Aorta (tissue), 5 donors: ENCODE measurements at places on chromosomes 3 and 15. TPM values are rescaled to one million over a fixed set of nuclear protein-coding genes. Genes with fewer than 3 reads are reported as not detected.

GRIP2 gene
- 3.1 TPM for total RNA-seq

TERC gene
- total RNA-seq, result not detected

TIPIN gene
- total RNA-seq, result 4.2 TPM

PPP1R14D gene
- not detected for total RNA-seq

SLC12A1 gene
- total RNA-seq, result 0.42 TPM

CAPN7 gene
- total RNA-seq, result 54.4 TPM

SMCO1 gene
- total RNA-seq, result not detected

SPINK8 gene
- not detected for total RNA-seq

ZNF774 gene
- 6.1 TPM for total RNA-seq

CYP1A1 gene
- not detected for total RNA-seq

ZNF860 gene
- 1.8 TPM for total RNA-seq

DNA sequence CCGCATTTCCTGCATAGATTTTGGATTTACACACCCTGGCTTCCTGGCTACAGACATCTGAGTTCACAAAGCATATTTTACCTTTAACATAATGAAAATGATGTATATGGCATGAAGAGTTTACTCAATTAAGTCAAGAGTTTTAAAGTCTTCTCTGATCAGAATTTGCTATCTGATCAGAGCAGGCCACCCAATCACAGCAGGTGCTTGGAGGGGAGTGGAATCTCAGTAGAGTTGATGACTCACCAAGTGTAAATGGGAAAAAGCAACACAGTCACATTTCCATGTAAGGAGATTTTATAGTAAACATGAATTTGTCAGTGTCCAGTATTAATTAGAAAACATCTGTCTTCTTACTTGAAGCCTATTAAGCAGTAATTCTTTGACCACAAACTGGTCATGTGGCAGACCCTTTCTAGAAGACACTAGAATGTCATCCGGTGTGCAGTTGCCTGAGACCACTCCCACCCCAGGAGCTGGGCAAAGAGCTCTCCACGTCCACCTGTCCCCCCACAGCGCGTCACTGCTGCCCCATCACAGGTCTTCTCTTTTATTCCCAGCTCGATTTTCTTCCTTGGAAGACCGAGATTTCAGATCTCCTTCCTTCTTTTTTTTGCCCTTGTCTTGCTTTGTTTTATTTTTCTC is 10.8 kb downstream of the MESD start:
- DNase-seq, result no peak

GRCh38 chr15:86877171-86877631 is 797.5 kb downstream of the AGBL1 start:
- DNase-seq, result no peak

- DNase-seq, result peak; percentile 88
Observed at GRCh38 chr3:8629151-8630021, 15.2 kb downstream of the SSUH2 start.

DNA sequence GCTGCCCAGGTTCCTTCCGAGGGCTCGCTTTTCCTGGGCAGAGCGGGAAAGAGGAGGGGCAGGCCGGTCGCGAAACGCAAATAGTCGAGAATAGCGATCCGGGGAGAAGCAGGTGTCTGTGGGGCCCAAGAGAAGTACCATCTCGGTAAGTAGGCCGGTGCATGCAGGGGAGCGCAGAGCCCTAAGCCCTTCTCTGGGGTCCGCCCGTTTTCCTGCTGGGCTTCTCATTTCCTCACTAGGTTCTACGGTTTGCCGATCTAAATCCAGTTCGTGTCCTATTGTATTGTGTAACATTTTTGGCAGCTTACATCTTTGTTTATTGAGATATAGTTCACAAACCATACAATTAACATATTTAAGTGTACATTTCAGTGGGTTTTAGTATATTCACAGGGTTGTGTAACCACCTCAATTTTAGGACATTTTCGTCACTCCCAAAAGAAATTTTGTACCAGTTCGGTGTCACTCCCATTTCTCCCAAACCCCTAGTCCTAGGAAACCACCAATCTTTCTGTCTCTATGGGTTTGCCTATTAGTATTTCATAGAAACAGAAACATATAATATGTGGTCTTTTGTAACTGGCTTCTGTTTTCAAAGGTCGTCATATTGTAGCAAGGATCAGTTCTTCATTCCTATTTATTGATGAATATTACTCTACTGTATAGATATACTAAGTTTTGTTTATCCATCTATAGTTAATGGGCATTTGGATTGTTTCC is 6.8 kb upstream of the TRIM69 start:
- DNase-seq, result peak; percentile 79

- DNase-seq, result no peak
Observed at GRCh38 chr3:150917951-150918350, 12.7 kb upstream of the MINDY4B start.

- no peak for DNase-seq
Observed at GRCh38 chr3:170171563-170171962, 10.0 kb downstream of the PHC3 start.

- DNase-seq, result no peak
Observed at GRCh38 chr3:127967316-127967715, 52.3 kb downstream of the KBTBD12 start.

DNA sequence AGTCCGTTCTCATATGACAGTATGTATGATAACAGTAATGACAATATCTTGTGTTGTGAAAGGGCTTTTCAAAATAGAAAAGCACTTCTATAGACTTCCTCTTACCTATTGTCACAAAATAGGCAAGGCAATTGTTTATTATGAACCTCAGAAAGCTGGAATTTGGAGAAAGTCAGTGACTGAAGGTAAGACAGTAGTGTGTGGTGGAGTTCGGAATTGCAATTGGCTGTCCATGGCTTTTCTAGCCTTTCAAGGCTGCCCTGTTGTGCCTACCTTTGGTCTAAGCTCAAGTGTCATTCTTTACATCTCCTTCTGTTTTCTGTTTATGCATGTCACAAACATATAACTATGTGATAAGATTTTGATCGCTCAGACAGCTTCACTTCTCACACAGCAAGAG is 219.3 kb upstream of the NR2E3 start:
- DNase-seq, result no peak

DNA sequence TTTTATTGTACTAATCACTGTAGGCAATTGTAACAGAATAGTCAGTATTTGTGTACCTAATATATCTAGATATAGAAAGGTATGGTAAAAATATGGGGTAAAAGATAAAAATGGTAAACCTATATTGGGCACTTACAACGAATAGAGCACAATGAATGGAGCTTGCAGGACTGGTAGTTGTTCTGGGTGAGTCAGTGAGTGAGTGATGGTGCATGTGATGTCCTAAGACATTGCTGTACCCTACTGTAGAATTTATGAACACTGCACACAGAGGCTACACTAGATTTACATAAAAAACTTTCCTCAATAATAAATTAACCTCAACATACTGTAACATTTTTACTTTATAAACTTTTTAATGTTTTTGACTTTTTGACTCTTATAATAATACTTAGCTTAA is 274.3 kb upstream of the PPP2R3A start:
- no peak for DNase-seq

DNA sequence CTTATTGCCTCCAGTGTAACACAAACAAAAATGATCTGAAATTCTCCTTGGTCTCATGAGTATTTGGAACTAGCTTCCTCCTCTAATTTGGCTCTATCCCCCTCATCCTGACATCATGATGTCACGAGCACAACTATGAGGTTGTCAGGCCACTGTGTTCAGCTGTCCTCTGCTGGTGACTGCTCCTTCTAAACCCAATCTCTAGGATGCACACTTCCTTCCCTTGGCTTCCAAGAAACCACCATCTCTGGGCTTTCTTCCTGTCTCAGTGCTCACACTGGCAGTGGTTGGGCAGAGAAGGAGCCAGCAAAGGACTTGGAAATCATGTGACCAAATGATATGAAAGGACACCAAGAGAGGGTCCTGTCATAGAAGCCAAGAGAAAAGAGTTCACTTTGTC is 30.7 kb upstream of the EIF1B start:
- DNase-seq, result no peak

DNA sequence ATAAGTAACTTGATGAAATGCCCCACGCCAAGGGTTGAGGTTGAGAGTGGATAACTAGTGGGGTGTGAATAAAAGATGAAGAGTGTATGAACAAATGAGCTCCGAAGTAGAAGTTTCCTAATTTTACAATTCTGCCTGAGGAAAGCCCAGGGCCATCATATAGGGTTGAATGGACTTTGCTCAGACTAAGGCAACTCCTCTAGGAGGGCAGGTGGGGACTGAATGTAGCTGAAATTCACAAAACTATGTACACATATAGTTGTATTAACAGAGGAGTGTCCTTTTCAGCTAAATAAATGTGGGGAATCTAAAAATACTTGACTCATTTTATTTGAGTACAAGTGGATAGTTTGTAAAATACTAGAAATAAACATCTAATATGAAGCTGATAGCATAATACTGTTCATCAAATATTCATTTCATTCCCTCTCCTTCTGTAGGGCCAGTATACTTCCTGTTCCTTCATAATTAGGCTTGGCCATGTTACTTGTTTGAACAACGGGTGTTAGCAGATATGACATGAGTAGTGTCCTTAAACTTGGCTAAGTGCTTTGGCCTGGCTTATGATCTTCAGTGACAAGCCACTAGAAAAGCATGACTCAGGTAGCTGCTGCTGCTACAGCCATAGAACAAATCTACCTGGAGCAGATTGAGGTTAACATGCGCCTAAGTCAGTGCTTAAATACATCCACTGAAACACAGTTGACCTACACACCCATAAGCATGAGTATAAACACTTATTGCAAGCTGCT is 26.5 kb downstream of the PLSCR1 start:
- DNase-seq, result no peak

GRCh38 chr15:65414841-65415621 is 7.7 kb downstream of the IGDCC4 start:
- no peak for DNase-seq

- DNase-seq, result no peak
Observed at GRCh38 chr3:185796431-185797107, 28.3 kb downstream of the IGF2BP2 start.

DNA sequence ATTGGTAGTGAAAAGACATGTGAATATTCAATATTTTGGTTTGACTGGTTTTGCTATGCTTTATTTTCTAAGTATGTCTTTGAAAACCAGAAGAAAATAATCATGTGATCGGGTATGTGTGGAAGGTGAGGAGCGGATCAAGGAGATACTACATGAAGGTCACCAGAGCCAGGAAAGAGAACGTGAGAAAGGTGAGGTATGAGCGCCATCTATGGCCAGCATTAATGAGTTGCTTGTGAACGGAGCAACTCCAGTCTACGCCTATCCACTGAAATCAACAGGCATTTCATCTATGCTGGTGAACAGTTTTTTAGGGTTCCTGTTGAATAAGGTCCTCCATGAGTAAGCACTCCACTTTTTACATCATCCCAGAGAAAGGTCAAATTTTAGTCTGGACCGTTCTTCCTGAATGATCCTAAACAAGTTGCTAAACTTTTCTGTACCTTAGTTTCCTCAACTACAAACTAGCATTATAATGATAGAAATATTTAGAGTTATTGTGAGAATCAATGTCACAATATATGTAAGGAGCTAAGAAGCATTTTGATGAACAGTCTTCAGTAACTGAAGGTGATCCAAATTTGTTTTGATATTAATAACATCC is 1435.2 kb upstream of the CADM2 start:
- DNase-seq, result no peak

- no peak for DNase-seq
Observed at GRCh38 chr3:146581951-146582467, 23.1 kb downstream of the PLSCR5 start.

DNA sequence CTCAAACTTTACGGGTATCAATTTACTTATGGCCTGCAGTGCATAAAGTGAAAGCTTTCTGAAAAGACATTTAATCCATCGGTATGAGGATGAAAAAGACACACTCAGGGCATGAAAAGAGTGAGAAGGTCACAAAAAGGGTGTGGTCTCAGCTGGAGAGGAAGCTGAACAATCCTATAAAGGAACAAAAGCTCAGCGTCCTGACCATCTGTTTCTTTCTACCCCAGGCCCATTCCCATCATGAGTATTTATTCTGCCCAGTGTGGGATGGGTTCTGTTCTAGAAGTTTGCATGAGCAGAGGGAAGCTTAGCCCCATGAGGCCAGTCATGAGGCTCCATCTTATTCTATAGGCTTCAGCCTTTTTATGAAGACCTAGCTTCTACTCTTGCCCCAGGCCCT is 144.6 kb downstream of the LPP start:
- DNase-seq, result no peak
